ENCODE measurements at places on chromosomes 12 and 14.

DNA sequence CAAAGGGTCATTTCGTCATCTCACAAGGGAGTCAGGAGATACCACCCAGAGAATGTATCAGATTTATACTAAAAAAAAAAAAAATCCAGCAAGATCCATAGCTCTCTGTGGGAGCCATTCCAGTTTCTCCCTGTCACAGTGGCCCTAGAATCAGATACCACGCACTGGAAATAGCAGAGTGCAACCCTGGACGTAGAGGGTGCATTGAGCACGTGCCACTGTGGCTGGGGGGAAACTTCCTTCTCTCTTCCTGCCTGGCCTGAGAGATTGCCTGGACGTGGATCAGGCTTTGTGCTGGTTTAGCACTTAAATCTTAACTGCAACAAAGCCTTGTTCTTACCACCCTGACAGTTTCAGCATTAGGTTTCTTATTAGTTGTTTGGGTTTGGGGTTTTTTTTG, 124.3 kb downstream of the FBXL14 start:
- DNase-seq, result no peak

DNA sequence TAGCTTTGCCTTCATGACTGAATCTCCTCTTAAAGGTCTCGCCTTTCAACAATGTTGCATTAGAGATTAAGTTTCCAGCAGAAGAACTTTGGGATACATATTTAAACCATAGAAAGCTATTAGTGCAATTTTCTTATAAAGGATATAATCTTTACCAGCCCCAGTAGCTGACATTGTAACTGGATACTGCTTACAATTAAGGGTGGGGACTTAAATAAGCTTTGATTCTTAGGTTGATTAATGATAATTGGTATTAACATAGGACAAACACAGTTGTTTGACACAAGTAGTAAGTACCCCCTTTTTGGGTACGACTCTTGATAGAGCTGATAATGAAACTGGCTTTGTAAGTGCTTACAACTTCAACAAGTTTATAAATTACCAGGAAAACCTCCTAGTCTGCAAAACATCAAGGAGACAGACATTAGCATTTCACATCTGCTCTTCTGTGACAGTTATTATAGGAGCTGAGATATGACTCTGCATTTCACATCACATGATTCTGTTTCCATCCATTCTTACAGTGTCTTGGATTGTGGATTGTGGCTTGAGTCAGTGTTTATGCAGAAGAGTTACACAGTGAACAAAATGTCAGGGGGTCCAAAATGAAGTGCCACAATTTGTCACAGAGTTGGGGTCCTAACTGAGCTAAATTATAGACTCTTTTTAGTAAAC, 249.1 kb upstream of the E2F7 start:
- no peak for DNase-seq

- no peak for DNase-seq
These were observed 51.4 kb upstream of the CISTR start for GRCh38 chr12:53803194-53803593.

- DNase-seq, result no peak
These were observed 18.0 kb downstream of the MAP1LC3B2 start for GRCh38 chr12:116577154-116577561.

DNA sequence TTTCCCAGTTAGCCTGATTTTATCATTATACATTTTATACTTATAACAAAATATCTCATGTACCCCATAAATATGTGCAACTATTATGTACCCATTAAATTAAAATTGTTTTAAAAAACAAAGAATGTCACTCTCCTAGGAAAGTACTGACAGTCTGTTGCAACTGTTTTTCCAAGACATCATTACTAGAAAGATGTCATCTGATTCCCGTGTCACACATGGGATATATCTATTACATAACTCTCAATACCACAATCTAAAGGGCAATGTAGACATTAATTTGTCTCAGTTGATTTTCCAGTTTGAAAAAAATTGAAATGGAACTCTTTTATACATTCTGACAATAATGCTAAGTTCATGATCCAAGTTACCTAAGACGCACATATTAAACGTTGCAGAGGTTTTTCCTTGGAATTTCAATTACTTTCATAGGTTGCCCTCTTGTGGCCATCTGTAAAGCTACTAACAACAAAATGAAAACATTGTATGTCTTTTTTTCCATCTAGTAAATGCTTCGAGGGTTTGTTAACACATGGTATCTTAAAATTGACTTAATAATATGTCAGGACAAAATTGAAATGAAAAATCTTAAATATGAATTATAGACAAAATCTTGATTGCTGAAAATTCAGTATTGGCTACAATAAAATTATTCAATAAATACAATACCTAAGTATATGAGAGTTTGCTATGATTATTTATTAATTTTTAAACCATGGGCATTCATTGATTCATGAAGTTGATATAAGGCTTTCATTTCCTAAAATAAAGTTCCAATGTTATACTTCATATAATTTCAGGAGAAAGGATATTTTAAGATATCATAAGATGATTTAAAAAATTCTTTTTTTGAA, 131.6 kb downstream of the PPFIA2 start:
- DNase-seq, result peak; percentile 23

DNA sequence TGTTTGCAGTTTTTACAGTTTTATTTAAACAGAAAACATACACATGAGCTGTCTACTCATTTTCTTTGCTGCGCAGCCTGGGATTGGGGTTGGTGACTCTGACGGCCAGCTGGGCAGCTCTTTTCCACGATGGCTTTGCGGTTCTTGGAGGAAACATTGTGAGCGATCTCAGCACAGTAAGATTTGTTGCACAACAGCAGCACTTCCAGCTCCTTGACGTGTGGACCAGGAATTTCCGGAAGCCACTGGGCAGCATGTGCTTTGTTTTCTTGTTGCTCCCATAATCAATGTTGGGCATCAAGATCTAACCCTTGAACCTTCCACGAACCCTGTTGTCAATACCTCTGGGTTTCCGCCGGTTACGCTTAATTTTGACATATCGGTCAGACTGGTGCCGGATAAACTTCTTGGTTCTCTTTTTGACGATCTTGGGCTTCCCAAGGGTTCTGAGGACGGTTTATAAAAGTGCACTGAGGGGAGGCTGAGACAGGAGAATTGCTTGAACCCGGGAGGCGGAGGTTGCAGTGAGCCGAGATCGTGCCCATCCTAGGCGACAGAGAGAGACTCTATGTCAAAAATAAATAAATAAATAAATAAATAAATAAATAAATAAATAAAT, 21.8 kb downstream of the FKBP11 start:
- DNase-seq, result no peak

GRCh38 chr14:71970272-71970671, 38.0 kb downstream of the RGS6 start:
- no peak for DNase-seq

Data from RCC 7860 (cell line).